Foreskin melanocyte (primary cell): ENCODE measurements at places on chromosomes 7 and 10.

- peak; percentile 60 for DNase-seq
These were observed 697.6 kb downstream of the PHTF2 start for GRCh38 chr7:78496096-78496630.

GRCh38 chr7:47543714-47544113 lies 38.2 kb downstream of the TNS3 start:
- no peak for DNase-seq

DNA sequence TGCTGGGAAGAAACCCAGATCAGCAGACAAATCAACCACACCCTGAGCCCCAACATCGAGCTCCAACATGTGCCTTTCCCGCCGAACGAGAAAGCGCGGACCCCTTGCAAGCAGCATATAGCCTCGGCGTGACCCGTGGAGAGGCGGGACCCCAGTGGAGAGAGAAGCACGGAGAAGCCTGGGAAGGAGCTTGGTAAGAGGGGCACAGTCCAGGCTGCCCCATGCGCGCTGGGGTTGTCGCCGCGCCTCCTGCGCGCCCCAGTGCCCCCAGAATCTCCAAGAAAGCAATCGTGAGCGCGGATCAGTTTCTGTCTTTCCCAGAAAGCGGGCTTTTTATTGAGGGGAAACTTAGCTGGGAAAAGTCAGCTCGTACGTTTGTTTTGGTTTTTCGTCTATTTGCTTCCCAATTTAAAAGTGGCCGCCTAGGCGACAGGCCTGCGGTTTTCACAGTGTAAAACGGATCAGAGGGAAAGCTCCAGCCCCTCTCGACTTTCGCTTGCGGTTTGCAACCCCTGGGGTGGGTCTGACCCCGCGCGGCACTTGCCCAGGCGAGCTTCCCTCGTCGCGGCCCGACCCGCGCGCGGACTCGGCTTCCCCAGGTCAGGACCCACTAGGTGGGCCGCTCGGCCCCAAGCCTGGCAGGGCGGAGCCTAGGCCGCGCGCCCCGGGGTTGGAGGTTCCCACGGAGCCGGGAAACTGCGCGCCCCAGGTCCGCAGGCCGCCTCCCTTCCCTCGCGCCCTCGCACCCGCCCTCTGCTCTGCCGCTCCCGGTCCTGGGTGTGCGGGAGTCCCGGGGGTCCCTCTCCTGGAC lies 31.1 kb downstream of the SKIDA1 start:
- DNase-seq, result no peak

GRCh38 chr7:150406567-150407421 lies 27.7 kb downstream of the ZNF775 start:
- no peak for DNase-seq

DNA sequence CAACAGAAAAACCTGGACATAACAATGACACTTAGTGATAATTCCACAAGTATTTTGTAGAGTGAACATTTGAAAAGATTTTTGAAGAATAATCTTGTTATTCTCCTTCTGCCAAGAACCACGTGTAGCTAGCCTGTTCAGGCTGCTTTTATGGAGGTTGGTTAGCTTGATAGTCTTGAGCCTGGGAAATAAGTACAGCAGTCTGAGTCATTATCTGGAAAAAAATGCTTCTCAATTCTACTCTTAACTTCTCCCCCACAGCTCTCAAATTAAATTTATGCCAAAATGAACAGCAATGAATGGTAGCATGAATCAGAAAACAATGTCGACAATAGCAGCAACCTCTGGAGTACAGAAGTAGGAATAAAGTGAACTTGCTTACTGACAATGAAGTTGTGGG lies 63.2 kb downstream of the GPR37 start:
- no peak for DNase-seq

- no peak for DNase-seq
These were observed 125.4 kb downstream of the SEMA3D start for GRCh38 chr7:85061456-85061855.

DNA sequence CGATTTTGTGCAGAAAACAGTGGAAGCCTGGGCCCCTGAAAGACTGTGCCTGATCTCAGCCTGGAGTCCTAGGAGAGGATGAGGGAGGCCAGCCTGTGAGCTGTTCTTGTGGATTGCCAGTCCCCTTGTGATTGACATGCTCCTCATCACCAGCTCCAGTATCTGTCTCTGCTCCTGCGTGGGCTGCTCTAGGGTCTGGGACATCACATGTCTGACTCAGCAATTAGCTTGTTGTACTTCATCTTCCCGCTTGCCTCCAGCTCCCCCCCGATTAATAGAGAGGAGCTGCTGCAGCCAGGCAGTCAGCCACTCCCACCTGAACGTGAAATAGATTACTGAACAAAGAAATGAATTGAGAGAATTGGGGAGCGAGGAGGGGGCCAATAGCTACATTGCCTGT lies 99.6 kb upstream of the TBX20 start:
- DNase-seq, result no peak

DNA sequence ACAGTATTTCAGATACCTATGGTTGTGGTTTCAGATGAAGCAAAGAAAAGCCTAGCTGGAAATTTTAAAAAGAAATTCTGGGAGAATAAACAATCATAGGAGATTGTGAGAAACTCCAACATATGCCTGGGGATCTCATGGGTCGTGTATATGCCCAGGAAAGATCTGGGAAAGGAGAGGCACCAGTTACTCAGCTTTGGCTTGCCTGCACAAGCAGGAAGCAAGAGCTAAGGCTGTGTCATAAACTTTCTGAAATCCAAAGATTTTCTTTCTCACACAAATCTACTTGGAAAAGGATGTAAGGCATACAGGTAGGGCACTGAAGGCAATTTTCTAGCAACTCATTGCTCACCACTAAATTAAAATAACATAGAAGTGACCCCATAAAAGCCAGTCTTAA lies 373.6 kb downstream of the CDC14C start:
- DNase-seq, result no peak

DNA sequence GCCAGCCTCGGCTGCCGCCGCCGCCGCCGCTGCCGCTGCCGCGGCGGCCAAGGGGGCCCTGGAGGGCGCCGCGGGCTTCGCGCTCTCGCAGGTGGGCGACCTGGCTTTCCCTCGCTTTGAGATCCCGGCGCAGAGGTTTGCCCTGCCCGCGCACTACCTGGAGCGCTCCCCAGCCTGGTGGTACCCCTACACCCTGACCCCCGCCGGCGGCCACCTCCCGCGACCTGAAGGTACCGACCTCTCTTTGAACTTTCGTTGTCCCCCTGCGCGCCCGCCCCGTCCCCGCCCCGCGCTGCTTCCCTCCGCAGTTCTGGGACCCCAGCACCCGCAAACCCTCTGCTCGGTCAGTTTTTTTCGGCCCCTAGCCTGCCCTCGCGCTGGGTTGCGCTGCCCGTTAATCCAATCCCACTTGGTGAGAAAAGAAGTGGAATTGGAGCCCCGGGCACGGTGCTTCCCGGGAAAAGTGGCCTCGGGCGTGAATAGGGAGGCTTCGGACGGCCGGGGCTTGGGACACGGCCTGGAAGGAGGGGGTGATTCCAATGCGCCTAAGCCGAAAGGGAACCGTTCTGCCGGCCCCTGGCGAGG lies 543 bp downstream of the HMX3 start:
- no peak for DNase-seq

- DNase-seq, result no peak
These were observed 201.2 kb upstream of the GRB10 start for GRCh38 chr7:50983850-50984249.

DNA sequence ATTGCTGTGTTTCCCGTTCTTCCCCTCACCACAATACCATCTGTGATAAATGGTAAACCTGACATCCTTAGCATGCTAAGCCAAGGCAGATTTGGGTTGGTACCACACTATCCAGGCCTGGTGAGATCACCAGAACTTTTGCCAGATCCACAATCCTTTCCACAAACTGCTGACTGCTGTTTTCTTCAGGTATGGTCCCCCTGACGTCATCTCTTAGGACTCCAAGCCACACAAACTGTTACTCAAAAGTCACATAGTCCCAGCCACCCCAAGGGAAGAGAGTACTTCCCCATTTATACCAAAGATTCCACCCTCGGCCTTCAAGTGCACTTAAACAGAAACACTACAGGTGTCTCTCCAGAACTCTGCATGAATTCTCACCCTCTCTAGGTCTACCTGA lies 34.8 kb downstream of the SLC25A13 start:
- DNase-seq, result no peak

DNA sequence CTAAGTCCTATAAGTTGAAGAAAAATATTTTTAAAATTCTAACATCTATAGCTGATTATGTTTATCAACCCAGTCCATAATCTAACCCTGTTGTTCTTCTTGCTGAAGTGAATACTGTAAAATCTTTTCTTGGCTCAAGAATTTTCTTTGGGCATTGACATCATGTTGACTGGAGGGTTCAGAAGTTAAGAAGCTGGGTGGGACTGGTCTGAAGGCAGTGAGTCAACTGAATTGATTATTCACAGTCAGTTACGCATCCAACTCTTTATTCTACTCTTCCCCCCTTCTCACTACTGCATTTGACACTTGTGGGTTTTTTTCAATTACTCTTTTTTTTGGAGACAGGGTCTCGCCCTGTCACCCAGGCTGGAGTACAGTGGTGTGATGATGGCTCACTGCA lies 31.0 kb downstream of the DENND2A start:
- DNase-seq, result peak; percentile 88

DNA sequence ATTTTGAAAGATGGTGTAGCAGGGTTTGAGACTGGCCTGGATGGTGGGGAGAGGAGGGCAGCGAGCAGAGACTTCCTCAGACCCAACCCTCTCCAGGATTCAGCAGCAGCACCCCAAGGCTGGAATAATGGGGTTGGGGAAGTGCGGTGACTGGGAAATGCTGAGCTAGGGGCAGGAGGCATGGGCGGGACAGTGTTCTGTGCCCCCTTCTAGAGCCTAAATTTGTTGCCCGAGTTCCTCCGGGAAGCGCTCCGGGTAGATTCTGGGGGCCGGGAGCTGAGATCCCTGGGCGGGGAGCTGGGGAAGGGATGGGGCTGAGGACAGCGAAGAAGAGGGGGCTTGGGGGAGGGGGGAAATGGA lies at the start of gene CHAT:
Gene CHAT (plus strand): TSS at position 156 of the 360 bp plus-strand sequence. CDS start 153 bp downstream, at position 309.
- no peak for DNase-seq

- DNase-seq, result no peak
These were observed 12.5 kb downstream of the OPALIN start for GRCh38 chr10:96346295-96346694.

GRCh38 chr7:105618016-105618296 lies 36.7 kb upstream of the EFCAB10 start:
- no peak for DNase-seq

GRCh38 chr7:67990003-67990402 lies 993.4 kb downstream of the TYW1 start:
- no peak for DNase-seq

DNA sequence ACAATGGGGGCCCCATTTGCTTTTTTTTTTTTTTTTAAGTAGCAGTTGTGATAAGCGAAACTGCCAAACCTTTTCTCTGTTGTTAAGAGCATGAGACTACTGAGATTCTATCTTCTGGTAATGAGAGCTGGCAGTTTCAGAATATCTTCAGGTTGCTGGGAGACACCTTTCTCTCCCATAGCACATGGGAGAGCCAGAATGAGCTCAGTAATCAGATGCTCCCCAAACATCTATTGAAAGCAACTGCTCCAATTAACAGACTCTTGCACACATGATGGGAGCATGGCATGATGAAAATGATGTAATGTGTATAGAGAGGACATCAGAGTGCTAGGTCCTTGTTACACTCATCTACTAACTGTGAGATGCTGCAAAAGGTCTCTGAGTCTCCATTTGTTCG lies 18.8 kb downstream of the MYO3A start:
- DNase-seq, result no peak

GRCh38 chr10:12781976-12782375 lies 219.5 kb downstream of the CCDC3 start:
- DNase-seq, result no peak

- no peak for DNase-seq
These were observed 625.5 kb upstream of the GALNT17 start for GRCh38 chr7:70506434-70506833.

DNA sequence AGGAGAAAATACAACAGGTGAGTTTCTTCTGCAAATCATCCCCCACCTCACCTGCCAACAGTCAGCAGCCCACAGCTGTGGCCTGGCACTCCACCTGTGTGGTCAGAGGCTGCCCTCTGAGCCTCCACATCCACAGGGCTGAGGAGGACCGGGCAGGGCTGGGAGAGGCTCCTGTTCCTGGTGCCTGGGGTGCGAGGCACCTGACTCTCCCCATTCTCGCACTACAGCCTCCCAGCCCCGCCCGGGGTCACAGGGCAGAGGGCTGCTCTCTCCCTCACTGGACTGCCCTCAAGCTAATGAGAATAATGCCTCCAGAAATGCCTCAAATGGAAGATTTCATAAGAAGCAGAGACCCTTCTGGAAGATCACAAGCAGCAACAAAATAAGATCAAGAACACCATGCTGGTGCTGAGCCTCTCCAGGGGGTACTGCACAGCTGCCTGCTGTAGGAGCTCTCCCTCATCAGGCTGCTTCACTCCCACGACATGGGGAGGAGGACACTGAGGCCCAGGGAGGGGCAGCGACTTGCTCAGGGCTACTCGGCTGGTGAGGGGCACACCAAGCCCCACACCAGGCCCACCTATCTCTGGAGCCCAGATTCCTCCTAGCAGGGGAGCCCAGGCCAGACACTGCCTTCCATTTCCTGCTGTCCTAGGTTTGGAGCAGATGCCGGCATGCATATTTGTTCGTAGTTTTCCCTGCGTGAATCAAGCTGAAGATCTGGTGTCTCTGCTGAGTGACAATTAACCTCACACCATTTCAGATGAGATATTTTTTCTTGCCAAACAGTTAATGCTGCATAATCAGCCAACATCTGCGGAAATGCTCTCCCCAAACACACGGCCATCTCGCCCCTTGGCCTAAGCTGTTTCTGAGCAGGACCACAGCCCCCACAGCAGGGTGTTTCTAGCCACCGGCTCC lies 76.5 kb downstream of the FAM53B start:
- DNase-seq, result no peak

DNA sequence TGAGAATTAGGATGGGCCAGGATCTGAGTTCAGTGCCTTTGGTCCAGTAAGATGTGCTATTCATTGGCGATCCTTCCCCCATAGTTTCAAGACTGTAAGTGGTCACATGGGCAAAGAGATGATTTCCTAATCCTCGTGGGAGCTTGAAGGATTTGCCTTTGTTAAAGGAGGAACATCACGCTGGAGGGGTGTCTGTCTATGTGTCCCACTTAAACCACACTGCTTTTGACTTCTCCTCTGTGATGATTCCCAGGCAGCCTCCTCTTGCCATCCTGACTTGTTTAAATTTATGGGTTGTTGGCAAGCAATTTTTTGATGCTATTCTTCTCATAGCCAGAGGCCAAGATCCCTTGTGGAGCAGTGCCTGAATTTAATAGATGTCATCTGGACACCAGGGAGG lies 154.0 kb downstream of the TCF7L2 start:
- DNase-seq, result no peak

DNA sequence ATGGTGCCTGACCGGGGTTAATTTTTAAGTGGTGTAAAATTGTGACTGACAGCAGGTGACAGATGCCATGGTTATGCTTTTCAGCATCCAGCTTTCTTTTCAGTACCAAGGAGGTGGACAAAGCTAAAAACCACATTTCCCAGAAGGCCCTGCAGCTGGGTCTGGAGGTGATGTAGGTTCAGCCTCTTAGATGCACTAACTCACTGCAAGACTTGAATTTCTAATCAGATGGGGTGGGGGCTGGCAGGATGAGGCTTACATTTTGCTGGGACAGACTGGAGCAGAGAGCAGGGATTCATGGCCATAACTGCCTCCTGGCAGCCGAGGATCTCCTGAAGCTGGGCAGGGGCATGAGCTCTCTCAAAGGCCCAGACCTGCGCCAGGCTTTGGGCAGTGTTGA lies 52.4 kb downstream of the PDIA4 start:
- DNase-seq, result no peak
